ENCODE measurements at places on chromosomes 16 and 17. TPM values are rescaled to one million over a fixed set of nuclear protein-coding genes. Genes with fewer than 3 reads are reported as not detected.

The NXPH3 gene
- total RNA-seq: 0.03 TPM

The HOXB3 gene
- total RNA-seq: 1.3 TPM

The PLA2G10 gene
- not detected for total RNA-seq

The BAIAP3 gene
- total RNA-seq: 1.2 TPM

The ENDOV gene
- total RNA-seq: 22.4 TPM

The CTF1 gene
- 0.33 TPM for total RNA-seq

The GUCY2D gene
- total RNA-seq: not detected

The NEUROD2 gene
- total RNA-seq: not detected

The APOBR gene
- 0.06 TPM for total RNA-seq

DNA sequence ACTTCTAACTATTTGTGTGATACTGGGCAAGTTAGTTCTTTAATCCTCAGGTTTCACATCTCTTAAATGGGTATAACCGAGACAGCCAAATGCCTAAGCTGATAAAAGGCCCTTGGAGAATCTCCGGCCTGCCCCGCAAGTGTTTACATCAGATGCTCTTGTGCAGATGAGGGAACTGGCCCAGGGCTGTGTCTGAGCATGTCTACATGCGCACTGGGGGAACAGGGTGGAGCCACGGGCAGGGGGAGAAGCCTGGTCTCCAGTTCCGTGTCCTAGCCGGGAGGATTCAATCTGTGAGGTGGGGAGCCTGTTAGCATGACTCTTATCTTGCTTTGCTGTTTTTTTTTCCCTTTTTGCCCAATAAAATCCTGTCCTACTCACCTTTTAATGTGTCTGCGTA lies 222.9 kb downstream of the CDH8 start:
- DNase-seq: no peak

GRCh38 chr16:1182950-1183907 lies 30.3 kb downstream of the CACNA1H start:
- DNase-seq: peak; percentile 57

DNA sequence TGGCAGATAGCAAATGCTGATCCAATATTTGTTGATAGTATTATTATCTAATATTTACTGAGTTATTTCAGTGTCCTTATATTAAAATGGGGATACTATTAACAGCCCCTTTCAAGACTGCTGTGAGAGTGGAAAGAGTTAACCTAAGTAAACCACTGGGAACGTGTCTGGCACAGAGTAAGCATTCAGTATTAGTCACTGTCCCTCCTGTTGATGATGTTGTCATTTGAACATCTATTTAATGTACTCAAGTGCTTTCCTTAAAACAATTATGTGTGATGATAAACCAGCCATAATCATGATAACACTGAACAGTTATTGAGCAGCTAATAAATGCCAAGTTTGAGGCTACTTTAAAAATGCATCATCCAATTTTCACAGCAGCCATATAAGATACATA lies 135.7 kb upstream of the XYLT1 start:
- DNase-seq: no peak

DNA sequence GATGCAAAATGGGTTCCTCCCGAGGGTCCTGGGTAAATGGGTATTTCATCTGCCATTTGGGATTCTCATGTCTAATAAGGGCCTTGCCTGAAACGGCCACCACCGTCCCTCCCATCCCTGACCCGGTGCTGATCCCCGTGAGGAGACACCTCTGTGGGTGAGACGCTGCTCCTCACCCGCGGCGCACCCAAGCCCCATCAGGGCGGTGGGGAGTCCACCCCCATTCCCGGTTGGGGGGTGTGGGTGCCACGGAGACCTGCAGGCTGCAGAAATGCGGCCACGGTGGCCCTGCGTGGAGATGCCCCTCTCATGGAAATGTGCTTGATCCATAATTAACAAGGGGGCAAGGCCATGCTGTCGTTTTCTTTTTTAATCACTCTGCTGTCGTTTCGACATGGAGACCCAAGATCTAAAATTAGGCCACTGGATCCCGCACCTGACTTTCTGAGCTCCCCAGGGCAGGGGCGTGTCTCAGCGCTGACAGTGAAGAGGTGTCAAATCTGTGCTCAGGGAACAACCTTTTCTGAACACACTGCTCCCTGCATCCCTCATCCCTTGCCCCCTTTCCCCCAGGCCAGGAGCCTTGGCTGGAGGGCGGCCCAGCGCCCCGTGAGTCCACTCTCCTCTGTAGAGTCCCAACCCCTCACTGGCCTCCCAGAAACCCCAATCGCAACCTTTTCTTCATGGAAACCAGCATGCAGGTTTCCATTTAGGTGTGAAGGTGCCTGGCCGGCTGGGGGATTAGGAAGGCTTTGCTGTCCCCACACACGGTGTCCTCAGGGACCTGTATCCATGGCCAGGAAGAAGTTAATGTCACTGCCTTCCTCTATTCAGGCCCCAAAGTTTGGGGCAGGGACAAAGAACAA lies 38.9 kb downstream of the PEMT start:
- no peak for DNase-seq

DNA sequence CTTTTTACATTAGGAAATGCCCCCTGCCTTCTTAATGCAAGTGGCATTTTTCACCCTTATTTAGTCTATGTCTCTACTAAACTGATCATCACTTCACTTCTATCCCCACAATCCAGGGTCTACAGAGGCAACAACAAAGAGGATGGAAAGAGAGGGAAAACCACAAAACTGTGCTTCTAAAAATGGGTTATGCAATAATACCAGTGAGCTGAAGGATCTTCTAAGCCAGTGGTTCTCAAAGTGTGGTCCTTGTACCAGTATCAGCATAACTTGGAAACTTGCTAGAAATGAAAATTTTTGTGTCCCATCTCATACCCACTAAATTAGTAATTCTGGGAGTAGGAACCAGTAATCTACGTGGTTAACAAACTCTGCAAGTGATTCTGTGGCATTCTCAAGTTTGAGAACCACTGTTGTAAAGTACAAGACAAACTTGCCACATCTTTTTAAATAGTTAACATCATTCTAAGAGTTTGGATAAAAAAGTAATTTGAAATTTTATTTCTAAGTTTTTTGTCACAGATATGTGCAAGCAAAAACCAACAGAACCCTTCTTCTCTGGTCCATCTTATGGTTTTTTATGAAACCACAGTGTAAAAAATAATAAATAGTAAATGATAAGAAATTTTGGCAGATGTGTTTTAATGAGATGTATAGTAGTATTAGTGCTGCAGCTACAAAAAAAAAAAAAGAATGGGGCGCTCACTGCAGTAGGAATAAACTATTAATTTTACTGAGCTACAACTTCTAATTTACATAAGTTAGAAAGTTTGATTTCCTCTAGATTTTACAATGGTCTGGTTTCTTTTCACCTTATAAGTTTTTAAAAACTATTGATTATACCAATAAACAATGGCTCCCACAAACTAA lies 16.2 kb downstream of the CDC27 start:
- DNase-seq: no peak

GRCh38 chr16:57324749-57325148 lies 33.8 kb upstream of the CCL22 start:
- DNase-seq: no peak

DNA sequence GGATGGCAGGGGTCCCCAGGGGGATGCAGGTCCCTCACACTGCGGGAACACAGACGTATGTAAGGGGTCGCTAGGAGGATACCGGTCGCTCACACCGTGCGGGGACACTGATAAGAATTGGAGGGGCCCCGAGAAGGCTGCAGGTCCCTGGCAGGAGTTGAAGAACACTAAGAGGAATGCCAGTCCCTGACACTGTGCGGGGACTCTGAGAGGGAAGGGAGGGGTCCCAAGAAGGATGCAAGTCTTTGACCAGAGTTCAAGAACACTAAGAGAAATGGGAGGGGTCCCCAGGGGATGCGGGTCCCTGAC lies 510 bp downstream of the ERCC4 start:
- DNase-seq: no peak

- no peak for DNase-seq
These were observed 27.6 kb downstream of the CMTM4 start for GRCh38 chr16:66668777-66669444.

GRCh38 chr16:4668313-4668960 lies 24.9 kb upstream of the NUDT16L1 start:
- no peak for DNase-seq

- DNase-seq: no peak
These were observed 8.8 kb upstream of the VPS4A start for GRCh38 chr16:69302301-69302700.

DNA sequence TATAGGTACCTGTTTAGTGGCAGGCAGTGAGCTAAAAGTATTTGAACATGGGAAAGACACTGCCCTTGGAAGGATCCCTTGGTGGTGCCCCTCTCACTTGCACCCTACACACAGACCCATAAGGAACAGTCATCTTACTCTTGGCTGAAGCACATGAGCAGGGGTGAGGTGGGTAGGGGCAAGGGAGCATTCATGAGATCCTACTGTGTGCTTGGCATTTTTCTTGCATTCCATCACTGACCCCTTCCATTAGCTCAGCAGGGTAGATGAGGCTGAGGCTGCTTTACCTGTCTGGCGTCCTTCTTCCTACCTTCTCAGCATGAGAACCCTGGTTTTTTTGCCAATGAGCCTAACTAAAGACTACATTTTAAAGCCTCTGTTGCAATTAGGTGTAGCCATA lies 48.3 kb downstream of the CCT6B start:
- DNase-seq: no peak

DNA sequence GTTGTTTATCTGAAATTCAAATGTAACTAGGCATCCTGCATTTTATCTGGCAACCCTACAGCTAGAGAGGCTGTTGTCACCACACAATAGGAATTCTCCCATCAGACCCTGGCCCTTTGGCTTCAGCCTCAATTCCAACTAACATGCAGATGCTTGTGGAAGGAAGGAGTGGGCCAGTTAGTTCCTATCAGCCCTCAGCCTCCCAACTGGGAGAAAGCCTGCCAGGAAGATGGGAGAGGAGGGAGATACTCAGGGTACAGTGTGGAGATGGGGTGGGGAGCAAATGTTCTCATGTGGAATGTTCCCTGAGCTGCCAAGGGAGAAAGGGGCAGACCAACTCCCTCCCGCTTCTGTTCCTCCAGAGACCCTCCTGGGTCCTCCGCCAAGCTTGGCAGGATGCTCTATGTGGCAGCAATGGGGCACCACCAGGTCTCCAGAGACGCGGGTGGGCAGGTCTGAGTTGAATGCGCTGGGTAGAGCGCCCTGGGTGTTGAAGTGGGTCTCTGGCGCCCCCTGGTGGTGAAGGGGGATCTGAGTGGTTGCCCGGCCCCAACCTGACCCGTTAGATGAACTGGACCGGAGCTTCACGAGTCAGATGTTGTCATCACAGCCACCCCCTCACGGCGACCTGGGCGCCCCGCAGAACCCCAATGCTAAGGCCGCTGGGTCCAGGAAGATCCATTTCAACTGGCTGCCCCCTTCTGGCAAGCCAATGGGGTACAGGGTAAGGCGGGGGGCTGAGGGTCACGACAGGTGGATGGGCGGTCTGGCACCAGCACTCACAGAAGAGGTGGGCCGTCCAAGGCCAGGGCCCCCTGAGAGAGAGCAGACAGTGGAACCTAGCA lies 15.2 kb downstream of the GALK1 start:
- peak; percentile 78 for DNase-seq

- DNase-seq: no peak
These were observed 5.5 kb downstream of the FOXC2 start for GRCh38 chr16:86572041-86572521.

- DNase-seq: no peak
These were observed 24.8 kb downstream of the SYT17 start for GRCh38 chr16:19192865-19193264.

DNA sequence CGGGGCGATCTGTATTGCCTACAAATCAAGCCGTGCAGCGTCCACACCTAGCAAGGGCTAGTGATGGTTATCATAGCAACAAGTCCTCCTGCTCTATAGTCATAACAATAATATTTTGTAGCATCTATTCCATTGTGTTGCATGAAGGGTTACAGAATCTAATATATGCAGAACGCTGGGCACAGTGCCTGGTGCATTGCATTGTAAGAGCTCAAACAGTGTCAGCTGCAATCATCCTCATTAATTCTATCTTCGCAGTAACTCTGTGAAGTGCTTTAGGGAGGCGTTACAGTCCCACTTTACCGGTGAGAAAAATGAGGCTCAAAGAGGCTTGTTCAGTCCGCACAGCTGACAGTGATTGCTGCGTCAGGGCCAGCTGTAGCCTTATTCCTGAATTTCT lies 149.4 kb downstream of the RBFOX1 start:
- DNase-seq: no peak

GRCh38 chr16:28985211-28986041 lies 574 bp downstream of the LAT start:
- no peak for DNase-seq

DNA sequence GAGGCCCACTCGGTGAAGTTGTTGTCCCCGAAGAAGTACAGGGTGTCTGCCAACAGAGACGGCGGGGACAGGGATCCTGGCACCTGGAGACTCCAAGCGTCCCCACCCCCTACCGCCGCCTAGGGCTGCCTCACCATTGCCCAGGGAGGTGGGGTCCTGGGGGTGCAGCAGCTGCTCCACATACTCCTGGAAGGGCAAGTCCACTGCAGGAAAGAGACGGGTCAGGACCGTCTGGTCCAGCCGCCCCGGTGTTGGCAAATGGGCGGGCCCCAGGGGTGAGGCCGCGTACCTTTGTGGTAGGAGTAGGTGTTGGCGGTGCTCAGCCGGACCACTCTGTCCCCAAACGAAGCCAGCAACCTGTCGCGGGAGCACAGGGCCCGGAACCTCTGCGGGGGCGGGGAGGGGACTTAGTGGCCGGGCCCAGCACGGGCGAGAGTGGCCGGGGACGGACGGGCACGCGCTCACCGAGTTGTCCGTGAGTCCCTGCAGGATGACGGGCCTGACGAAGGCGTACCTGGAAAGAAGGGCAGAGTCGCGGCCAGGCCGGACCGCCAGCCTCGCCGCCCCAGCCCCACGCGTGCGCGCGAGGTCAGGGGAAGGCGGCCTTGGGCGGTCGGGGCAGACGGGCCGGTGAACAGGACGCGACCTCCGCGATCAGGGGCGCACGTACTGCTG lies 601 bp downstream of the JMJD8 start:
- no peak for DNase-seq

- DNase-seq: peak; percentile 71
These were observed 215.6 kb downstream of the GRIN2A start for GRCh38 chr16:9966569-9967157.

GRCh38 chr17:6551356-6551755 lies 5.0 kb downstream of the PITPNM3 start:
- DNase-seq: no peak

GRCh38 chr17:64983708-64984107 lies 64.4 kb upstream of the LRRC37A3 start:
- DNase-seq: no peak

GRCh38 chr16:67361038-67361437 lies 32.3 kb downstream of the TPPP3 start:
- DNase-seq: no peak

- peak; percentile 46 for DNase-seq
These were observed 180.9 kb downstream of the AIPL1 start for GRCh38 chr17:6254036-6254435.

- no peak for DNase-seq
These were observed 127.0 kb upstream of the NLRP1 start for GRCh38 chr17:5711344-5711743.
